ENCODE measurements at places on chromosomes 13 and 19. TPM values are rescaled to one million over a fixed set of nuclear protein-coding genes. Genes with fewer than 3 reads are reported as not detected.

The FGF21 gene
- not detected for total RNA-seq

The ENOX1 gene
- total RNA-seq: 4.9 TPM

The ETV2 gene
- total RNA-seq: 0.38 TPM

The PRRG2 gene
- total RNA-seq: 14.9 TPM

The KIR3DL1 gene
- total RNA-seq: 0.25 TPM

The IGFLR1 gene
- 22.3 TPM for total RNA-seq

The KCNC3 gene
- 31.0 TPM for total RNA-seq

The ZNF383 gene
- 11.5 TPM for total RNA-seq

The RASAL3 gene
- 12.1 TPM for total RNA-seq

The SIGLEC8 gene
- 1.8 TPM for total RNA-seq

The ADGRE3 gene
- 0.25 TPM for total RNA-seq

The RFPL4A gene
- total RNA-seq: 0.41 TPM

Measured in kidney (tissue), 22 donors.